Esophagus mucosa (tissue), 1 donor: ENCODE measurements at places on chromosomes 2 and 18. TPM values are rescaled to one million over a fixed set of nuclear protein-coding genes. Genes with fewer than 3 reads are reported as not detected.

IRS1 gene
- total RNA-seq: 13.9 TPM

NFATC1 gene
- total RNA-seq: 1.8 TPM

RBFA gene
- total RNA-seq: 19.4 TPM

C1GALT1C1L gene
- 0.16 TPM for total RNA-seq

CAPN14 gene
- 191 TPM for total RNA-seq
